Stimulated activated CD8-positive, alpha-beta memory T cell treated with anti-CD3 and anti-CD28 coated beads, Interleukin-15, amount 100 ng/mL, for 4 hours (primary cell): ENCODE measurements at places on chromosomes 6 and 20.

DNA sequence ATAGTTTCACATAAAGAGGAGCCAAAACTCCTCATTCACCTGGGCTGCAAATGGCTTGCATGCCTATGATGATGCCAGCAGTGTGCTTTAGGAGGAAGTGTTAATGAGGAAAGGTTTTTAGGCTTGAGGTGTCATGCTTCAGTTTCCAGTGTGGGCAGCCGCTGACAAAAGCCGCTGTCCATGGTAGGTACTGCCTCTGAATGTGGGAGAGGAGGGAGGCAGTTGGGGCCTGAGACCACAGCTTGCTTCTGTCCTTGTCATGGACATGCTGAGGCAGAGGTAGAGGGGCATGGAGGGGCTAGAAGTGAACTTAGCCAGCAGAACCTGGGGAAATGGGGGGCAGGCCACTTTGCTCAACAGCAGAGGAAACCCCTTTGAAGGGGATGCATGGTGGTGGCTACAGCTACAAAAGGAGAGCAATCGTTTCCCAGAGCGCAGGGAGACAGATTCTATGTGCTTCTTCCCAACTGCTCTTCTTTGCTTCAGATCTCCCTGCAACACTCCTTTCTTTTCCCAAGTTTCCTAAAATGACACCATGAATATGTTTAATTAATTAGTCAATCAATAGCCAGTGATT is 372.1 kb upstream of the CNR1 start:
- DNase-seq, result no peak

- DNase-seq, result no peak
Observed at GRCh38 chr6:150491131-150491810, 108.4 kb upstream of the PLEKHG1 start.

DNA sequence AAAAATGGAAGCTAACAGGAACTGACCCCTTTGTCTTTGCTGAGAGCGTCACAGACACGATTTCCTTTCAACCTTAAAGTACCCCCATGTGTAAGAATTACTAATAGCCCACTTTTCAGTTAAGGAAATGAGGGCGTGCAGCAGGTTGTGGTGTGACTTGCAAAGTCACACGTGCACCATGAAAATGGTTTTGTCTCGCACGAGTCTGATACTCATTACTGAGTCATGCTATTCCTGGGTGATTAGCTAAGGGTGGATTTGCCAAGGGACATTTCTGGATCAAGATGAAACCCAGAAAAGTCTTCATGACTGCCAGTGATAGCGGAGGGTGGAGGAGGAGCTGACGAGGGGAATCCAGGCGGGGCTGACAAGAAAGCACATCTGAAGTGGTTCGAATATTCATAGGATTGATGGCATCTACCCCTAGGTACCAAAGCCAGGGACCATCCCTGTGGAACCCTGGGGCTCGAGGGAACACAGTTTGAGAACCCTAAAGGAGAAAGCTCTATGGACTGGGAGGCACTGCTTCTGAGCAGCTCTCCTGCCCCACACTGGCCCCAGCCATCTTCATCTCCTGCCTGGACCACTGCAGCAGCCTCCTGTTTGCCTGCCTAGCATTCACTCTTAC is 12.1 kb upstream of the NFATC2 start:
- no peak for DNase-seq

GRCh38 chr20:48790473-48791003 is 37.3 kb downstream of the PREX1 start:
- DNase-seq, result no peak

- no peak for DNase-seq
Observed at GRCh38 chr6:43740321-43740960, 29.6 kb upstream of the VEGFA start.

GRCh38 chr6:14693301-14694192 is 552.3 kb upstream of the JARID2 start:
- no peak for DNase-seq

- DNase-seq, result no peak
Observed at GRCh38 chr20:17228624-17229061, 1.8 kb downstream of the PCSK2 start.

GRCh38 chr20:64041781-64042053 is 5.7 kb downstream of the C20orf204 start:
- DNase-seq, result no peak
